Cardiac fibroblast (primary cell): ENCODE measurements at places on chromosomes 1 and 21.

DNA sequence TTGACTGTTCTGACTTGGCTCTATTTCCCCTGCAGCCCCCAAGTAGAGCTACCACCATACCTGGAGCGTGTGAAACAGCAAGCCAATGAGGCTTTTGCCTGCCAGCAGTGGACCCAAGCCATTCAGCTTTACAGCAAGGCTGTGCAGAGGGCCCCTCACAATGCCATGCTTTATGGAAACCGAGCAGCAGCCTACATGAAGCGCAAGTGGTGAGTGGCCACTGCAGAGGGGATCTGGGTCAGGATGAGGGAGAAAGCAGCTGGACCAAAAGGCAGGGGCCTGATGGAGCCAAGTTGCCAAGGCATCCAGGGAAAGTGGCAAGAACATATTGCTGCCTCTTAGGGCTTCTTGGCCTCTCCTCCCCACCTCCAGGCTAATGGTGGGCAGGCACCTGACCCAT is 24.1 kb upstream of the TMEM222 start:
- DNase-seq = no peak

- peak; percentile 43 for DNase-seq
Observed at GRCh38 chr1:181044449-181044966, 10.7 kb downstream of the MR1 start.

GRCh38 chr1:150235294-150235851 is 539 bp downstream of the ANP32E start:
- no peak for DNase-seq

DNA sequence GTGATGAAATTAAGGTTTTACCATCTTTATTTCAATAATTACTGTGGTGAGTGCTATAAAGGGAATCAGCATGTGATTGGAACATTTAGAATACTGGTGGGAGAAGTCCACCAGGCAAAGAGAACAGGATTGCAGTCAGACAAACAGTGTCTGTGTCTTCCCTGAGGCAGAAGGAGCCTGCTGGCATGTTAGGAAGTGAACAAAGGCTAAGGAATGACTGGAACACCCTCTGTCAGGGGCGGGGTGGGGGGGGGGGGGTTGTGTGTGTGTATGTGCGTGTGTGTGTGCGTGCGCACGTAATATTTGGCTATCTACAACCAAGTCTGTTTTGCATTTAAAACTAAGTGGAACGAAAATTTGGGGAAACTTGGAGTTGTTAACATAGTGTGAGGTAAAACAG is 30.2 kb downstream of the SRRM1 start:
- DNase-seq = no peak

DNA sequence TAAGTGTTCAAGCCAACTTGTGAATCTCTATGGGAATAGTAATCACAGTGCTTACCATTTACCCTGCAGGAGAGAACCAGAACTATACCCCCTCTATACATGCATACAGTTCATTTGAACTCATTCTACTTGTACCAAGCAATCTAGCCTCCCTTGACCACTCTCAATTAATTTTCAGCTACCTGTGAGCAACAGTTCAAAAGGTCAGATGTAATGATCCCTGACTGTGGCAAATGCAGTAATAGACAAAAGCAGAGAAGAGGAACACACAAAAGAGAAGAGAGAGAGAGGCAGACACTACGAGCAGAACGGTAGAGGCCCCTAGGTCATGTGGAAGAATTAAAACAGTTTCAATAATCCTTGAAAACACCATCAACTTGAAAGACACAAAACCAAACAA is 52.8 kb downstream of the FMO4 start:
- no peak for DNase-seq

DNA sequence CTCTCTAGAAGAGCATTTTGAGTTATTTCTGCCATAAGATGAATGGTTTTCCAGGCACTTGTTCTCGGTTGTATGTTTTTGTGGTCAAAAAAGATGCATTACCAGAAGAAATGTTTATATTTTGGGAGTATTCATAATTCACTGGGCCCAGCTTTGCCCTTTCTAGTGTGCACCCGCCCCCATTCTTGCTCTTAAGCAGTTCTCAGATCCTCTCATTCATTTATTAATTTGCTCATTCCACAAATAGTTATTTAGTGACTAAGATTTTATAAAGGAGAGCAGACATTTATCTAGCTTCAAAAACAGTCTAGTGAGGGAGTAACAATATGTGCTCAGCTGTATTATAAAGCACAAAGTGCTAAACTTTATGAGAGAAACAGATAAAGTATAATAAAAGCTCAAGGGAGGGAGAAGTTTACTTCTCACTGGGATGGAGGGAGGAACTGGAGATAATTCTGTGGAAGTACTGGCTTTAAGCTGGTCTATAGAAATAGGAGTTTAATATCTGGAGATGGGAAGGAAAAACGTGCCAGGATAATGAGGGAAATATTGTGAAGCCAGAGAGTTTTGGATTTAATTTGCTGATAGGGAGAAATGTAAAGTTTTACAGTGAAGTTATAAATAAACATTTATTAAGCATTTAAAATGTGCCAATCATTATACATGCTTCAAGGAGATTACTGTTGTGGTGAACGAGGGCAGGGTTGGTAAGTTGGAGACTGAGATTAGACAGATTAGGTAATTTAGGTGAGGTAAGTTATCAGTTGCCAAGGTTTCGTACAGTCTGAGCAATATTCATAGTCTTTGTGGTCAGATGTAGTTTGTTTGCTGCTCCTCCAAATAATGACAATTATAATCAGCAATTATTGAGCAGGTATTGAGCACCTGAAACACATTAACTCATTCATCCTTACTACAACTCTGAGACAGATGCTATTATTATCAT is 9.1 kb upstream of the MACF1 start:
- DNase-seq = peak; percentile 49

GRCh38 chr1:235682216-235682615 is 32.6 kb upstream of the GNG4 start:
- no peak for DNase-seq

DNA sequence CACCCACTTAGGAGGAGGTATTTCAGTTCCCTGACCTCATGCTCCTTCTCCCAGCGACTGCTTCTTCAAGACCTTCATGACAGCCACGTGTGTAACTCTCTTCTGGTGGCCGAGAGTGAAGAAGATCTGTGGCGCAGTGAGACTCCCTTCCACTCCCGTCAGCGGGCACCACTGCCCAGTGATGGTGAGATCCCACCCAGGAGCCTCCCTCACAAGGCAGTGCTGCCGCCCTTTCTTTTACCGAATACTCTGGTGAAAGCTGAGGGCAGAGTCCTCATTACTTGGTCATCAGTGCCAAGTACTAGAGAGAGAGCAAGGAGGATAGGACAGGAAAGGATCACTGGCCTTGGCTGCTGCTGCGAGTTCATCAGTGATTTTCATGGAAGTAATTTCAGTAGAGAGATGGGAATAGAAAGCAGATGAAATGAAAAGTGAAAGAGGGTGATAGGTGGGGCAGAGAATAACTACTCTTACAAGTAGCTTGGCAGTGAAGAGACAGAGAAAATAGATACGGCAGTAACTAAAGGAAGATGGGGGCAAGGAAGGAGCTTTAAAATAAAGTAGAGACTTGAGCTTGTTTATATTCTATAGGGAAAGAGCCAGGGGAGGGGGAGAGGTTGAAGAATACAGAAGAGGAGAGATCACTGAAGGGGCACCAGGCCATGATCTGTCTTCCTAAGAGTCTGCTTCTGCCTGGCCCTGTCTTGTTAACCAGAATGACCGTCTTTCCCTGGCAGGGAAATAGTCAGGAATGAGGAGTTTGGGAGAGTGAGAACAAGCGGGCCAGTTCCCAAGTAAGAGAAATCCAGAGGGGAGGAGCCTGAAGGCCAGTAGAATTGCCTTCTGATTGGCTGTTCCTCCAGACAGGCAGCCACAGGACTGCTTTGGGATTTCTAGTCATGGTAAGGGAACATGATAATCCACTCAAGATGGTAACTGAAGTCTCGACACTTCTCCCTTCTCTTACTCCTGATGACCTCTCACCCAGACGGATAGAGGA is 18.3 kb downstream of the HYI start:
- peak; percentile 71 for DNase-seq

DNA sequence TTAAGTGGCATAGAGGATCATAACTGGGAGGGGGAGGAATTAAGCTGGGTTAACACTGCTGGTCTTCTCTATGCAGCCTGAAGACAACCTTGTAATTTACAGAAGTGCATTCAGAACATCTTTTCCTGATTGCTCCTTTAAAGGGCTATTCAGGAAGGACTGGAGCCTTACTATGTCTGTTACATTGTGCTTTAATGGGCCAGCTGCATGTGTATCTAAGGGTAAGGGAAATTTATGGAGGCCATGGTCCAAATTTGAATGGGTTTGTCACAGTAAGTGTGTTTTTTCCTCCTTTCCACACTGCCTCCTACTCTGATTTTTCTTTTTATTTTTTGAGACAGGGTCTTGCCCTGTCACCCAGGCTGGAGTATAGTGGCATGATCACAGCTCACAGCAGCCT is 19.6 kb downstream of the C1orf21 start:
- DNase-seq = no peak

DNA sequence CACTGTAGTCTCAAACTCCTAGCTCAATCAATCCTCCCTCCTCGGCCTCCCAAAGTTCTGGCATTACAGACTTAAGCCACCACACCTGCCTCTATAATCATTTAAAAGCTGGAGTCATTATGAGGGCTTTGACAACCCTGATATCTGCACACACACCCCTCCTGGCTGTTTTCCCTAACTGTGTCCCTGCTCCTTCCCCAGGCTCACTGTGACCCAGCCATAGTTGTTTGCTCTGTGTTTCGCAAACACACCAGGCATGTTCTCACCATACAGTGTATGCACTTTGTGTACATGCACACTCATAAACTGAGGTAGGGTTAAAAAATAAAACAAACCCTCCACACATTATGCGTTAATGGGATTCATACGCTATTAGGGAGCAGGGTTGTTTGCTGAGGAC is 21.8 kb upstream of the IL20 start:
- DNase-seq = no peak

- DNase-seq = no peak
Observed at GRCh38 chr1:115194506-115194905, 105.2 kb upstream of the TSPAN2 start.

DNA sequence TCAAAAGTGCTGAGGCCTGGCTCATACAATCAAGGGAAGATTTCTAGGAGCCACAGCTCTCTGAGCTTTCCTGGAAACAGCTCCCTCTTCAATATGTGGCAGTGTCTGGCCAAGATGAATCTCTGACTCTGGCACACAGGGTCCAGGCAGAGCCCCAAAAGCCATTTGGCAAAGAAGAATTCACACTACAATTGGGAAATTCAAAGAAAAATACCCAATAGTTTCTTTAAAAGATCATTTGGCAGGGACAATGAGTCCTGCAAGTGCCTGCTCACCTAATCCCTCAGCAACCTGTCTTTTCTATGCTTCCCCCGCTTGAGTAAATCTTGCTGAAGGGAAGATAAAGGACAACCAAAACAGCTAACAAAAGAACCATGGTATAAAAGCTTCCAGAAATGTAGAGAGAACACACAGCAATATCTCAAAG is 124.6 kb downstream of the TGFBR3 start:
- no peak for DNase-seq

GRCh38 chr21:39105836-39106235 is 77.4 kb downstream of the PSMG1 start:
- DNase-seq = no peak

GRCh38 chr1:84960371-84960770 is 36.5 kb downstream of the MCOLN2 start:
- DNase-seq = peak; percentile 74

- DNase-seq = no peak
Observed at GRCh38 chr1:115140442-115141144, 51.3 kb upstream of the TSPAN2 start.

GRCh38 chr1:230728710-230729392 is 14.9 kb upstream of the AGT start:
- no peak for DNase-seq

GRCh38 chr1:85366391-85367170 is 90.1 kb upstream of the BCL10 start:
- DNase-seq = peak; percentile 94

DNA sequence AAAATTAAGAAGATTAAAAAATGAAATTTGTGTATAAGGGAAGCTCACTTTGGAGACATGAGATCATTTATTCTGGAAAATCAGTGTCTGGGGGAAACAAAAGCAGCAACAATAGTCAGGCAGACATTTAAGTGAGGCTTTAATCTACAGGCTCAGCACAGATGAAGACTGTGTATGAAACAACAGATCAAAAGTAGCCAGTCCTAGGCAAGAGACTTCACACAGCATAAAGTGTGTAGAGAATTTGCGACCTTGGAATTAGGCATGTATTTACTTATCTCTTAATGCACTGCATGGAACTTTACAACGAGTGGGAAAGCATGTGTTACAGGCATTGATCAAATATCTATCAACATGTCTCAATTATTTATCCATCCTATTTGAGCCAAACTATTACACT is 1099.9 kb downstream of the PLA2G4A start:
- no peak for DNase-seq

GRCh38 chr1:1295154-1295923 is 12.4 kb downstream of the ACAP3 start:
- DNase-seq = no peak

- no peak for DNase-seq
Observed at GRCh38 chr1:30467101-30467500, 256.3 kb downstream of the MATN1 start.

- DNase-seq = no peak
Observed at GRCh38 chr1:167747988-167748387, 26.2 kb downstream of the MPZL1 start.

DNA sequence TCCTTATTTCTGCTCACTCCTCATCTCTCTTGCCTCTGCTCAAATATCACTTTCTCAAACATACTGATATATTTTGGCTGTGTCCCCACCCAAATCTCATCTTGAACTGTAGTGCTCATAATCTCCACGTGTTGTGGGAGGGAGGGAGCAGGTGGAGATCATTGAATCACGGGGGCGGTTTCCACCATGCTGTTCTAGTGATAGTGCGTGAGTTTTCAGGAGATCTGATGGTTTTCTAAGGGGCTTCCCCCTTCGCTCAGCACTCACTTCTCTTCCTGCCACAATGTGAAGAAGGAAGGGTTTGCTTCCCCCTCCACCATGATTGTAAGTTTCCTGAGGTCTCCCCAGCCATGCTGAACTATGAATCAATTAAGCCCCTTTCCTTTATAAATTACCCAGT is 26.6 kb downstream of the ZBTB8OS start:
- DNase-seq = no peak

- DNase-seq = peak; percentile 43
Observed at GRCh38 chr21:16241479-16241963, 511.7 kb downstream of the USP25 start.

DNA sequence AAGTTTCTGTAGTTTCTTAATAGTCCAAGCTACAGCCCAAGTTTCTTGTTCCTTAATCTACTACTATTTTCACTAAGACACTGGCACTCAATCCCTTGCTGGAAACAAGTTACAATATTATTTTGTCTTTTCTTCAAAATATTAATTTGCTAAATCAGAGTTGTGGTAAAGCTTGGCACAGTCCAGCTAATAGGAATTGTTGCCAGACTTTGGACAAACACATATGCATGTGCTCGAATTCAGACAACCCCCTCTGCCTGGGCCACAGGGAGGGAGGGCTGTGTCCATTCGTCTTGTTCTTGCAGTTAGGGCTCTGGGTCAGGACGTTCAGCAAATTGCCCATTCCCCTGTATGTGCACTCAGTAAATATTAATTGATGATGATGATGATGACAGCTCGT is 103.6 kb downstream of the CNIH3 start:
- no peak for DNase-seq
